SIG-M5 (cell line): ENCODE measurements at places on chromosomes 13 and 19.

GRCh38 chr19:15428956-15429824 lies 10.4 kb upstream of the AKAP8L start:
- DNase-seq, result no peak

DNA sequence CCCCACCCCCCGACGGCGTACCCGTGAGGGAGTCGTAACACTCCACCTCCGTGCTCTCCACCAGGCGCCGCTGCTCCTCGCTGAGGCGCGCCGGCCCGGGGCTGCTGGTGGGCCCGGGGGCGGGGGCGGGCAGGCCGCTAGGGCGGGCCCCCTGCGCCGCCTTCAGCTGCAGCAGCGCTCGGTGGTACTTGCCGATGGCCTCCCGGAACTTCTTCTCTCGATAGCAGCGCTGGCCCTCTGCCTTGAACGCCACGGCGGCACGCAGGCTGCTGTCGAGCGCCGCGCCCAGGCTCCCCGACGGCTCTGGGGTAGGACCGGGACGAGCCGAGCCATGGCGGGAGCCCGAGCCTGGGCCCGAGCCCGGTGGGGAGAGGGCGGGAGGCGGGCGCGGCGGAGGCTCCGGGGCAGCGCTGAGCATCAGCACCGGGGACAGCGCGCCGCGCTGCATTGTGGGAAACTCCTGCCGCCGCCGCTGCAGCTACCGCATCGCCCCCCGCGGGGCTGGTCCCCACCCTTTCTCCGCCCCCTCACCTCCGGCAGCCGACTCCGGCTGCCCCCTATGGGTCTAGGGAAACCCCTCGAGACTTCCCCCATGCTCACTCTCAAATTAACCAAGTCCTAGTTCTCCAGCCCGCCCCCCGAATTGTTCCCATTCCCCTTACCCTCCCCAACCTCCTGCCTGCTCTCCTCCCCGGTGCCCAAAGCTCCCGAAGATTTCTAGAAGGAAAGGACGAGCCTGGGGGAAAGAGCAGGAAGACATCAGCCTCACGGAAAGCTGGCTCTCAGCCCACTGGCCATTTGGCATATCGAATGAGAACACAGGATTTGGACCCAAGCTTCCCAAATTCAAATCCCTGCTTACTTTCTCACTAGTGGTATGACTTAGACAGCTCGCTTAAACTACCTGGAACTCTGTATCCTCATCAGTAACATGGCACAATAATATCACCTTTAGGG lies at the start of gene TTC9B:
Gene TTC9B (minus strand): TSS at position 451 of the 957 bp plus-strand sequence. CDS start 3 bp downstream, at position 448.
- no peak for DNase-seq

GRCh38 chr19:45518469-45518826 lies 11.2 kb downstream of the VASP start:
- DNase-seq, result no peak

DNA sequence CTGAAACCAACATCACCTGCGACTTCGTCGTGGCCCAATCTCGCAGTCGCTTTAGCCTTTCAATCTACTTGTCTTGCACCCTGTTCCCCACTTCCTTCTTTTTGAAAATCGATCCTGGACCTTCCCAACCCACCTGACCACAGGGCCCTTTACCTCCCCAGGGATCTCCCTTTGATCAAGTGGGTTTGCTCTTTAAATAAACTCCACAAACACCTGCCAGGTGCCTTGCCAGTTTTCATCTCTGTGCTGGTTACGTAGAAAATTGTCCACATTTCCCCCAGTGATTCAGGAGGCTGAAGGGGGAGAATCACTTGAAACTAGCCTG lies 14.5 kb upstream of the RAB20 start:
- no peak for DNase-seq
